ENCODE measurements at places on chromosomes 3 and 15. TPM values are rescaled to one million over a fixed set of nuclear protein-coding genes. Genes with fewer than 3 reads are reported as not detected.

The HSPBAP1 gene
- 13.8 TPM for total RNA-seq

The DPPA2 gene
- not detected for total RNA-seq

The PPP1R14D gene
- not detected for total RNA-seq

The PCOLCE2 gene
- 21.4 TPM for total RNA-seq

The GPR27 gene
- not detected for total RNA-seq

The OR5H15 gene
- not detected for total RNA-seq

The SCAANT1 gene
- total RNA-seq: not detected

The KY gene
- 2.1 TPM for total RNA-seq

The SNX4 gene
- total RNA-seq: 36.2 TPM

The SRGAP3 gene
- 4.7 TPM for total RNA-seq

The PLA1A gene
- total RNA-seq: under 0.01 TPM

The CACNA1D gene
- total RNA-seq: 0.29 TPM

The MCTP2 gene
- total RNA-seq: 16.3 TPM

The AADAC gene
- total RNA-seq: not detected

The TMEM212 gene
- total RNA-seq: not detected

The GOLGA6L7 gene
- not detected for total RNA-seq

The MESP1 gene
- total RNA-seq: under 0.01 TPM

The LTF gene
- 0.72 TPM for total RNA-seq

The TTC21A gene
- 8.5 TPM for total RNA-seq

The RLBP1 gene
- total RNA-seq: under 0.01 TPM

The CCR9 gene
- total RNA-seq: not detected

The CDHR4 gene
- not detected for total RNA-seq

The MAN2C1 gene
- total RNA-seq: 123 TPM

The FAM107A gene
- not detected for total RNA-seq

The COX17 gene
- 8.0 TPM for total RNA-seq

The GSK3B gene
- 79.9 TPM for total RNA-seq

The SSR3 gene
- total RNA-seq: 220 TPM

The MUC13 gene
- total RNA-seq: not detected

The CKMT1B gene
- not detected for total RNA-seq

The IMPG2 gene
- 0.36 TPM for total RNA-seq

The CCR3 gene
- not detected for total RNA-seq

The WNT5A gene
- total RNA-seq: 145 TPM

The COL6A5 gene
- total RNA-seq: not detected

The C3orf38 gene
- total RNA-seq: 33.6 TPM

The ATP13A4 gene
- not detected for total RNA-seq

The ROPN1B gene
- not detected for total RNA-seq

The A4GNT gene
- total RNA-seq: not detected

The GYG1 gene
- 54.8 TPM for total RNA-seq

The LIPC gene
- 2.7 TPM for total RNA-seq
